ENCODE measurements at places on chromosomes 11 and 22. TPM values are rescaled to one million over a fixed set of nuclear protein-coding genes. Genes with fewer than 3 reads are reported as not detected.

OR10A2 gene
- total RNA-seq: not detected

GGTLC2 gene
- not detected for total RNA-seq

ADM2 gene
- total RNA-seq: 0.46 TPM

MPEG1 gene
- total RNA-seq: not detected

ABCG4 gene
- 0.15 TPM for total RNA-seq

LRRC4C gene
- not detected for total RNA-seq

OR4C46 gene
- total RNA-seq: not detected

TNNT3 gene
- not detected for total RNA-seq

RGL4 gene
- not detected for total RNA-seq

PLXNB2 gene
- total RNA-seq: 45.5 TPM

LIF gene
- 1.2 TPM for total RNA-seq

TMPRSS4 gene
- not detected for total RNA-seq

NAV2 gene
- total RNA-seq: 4.9 TPM
